Colonic mucosa (tissue), 4 donors: ENCODE measurements at places on chromosomes 16 and 17. TPM values are rescaled to one million over a fixed set of nuclear protein-coding genes. Genes with fewer than 3 reads are reported as not detected.

DNA sequence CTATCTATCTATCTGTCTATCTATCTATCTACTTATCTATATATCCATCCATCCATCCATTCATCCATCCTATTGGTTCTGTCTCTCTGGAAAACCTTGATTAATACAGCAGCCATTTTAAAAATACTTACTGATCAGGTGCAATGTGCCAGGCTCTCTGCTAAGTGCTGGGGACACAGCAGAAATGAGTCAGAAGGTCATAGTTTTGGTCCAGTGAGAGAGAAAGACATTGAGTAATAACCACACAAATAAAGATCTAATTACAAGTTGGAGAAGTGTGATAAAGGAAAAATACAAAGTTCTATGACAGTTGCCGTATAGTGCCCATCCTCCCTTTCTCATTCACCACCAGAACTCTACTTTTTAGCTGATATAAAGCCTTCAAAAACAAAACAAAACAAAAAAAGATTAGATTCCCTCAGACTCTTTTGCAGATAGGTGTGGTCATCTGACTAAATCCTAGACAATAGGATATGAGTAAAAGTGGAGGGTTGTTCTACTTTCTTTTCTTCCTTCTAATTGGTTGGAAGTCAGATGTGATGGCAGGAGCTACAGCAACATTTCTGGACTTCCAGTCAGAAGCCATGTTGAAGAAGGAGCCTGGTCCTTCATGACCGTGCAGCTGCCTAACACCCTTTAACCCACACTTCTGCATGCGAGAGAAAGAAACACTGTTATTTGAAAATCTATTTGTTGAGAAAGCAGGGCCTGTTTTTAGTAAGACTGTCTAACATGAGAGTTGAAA, 72.0 kb upstream of the TOX3 start:
- DNase-seq, result no peak

DNA sequence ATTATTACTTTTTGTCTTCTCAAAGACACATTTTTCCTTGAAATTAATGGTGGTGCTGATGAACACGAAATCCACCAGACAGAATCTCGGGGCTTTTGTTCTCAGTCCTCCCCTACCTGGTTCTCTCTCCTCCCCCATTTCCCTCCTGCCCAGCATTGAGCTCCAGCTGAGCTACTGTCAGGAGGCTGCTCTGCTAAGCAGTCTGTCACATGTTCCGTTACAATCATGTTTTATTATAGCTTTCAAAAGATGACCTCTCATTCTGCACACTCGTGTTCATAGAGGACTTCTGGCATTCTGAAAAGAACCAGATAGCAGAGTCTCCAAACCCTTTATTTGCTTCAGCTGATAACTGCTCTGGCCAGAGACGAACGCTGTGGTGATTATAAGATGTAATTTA, 732.5 kb upstream of the RBFOX1 start:
- DNase-seq, result no peak

DNA sequence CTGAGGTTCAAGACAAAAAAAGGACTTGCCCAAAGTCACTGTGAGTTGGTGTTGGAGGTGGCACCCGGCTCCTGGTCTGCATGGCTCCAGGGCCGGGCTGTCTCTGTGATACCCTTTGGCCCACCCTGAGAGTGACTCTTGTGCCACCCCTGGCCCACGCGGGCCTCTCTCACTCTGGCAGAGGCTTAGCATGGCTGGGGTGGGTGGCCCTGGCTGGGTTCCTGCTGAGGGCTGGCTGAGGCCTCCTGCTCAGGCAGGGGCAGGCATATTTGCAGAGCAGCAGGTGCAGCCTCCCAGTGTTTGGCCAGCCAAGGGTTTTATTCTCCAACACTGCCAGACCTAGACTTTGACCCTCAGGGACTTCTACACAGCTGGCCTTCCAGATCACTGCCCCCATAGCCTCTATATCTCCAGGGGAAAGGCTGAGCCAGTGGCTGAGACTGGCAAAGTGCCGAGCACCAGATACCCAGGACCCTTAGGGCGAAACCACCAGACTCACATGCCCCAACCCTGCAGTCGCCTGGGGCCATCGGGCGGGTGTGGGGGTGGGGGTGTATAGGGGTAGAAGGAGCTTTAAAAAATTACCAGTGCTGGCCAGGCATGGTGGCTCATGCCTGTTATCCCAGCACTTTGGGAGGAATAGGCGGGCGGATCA, 21.5 kb upstream of the ADGRG1 start:
- DNase-seq, result peak; percentile 72

DNA sequence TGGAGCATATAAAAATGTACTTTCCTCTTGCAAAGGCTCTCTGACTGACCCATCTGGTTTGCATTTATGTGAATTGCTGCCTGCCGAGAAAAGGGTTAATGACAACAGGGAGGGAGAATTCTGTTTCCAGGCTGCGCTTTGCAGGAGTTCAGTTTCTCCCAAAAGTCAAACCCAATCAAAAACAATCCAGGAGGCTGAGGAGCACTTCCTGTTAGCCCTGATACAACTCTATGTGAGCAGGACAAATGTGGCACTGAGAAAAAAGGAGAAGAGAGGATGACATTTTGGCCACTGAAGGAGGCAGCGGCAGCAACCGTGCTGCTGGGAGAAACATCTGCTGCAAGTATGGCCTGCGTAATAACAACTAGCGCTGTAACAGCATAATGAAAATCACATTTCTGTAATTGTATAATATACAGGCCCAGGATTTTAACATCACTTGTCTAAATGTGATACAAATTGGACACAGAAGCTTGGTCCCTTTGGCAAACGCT, 26.8 kb upstream of the ELAC2 start:
- no peak for DNase-seq

Gene GRAPL
- total RNA-seq, result 1.1 TPM

Gene PDIA2
- 1.4 TPM for total RNA-seq

Gene DOC2B
- total RNA-seq, result 4.4 TPM

Gene TCAP
- 0.49 TPM for total RNA-seq
